ENCODE measurements at places on chromosomes 7 and 10. TPM values are rescaled to one million over a fixed set of nuclear protein-coding genes. Genes with fewer than 3 reads are reported as not detected.

DNA sequence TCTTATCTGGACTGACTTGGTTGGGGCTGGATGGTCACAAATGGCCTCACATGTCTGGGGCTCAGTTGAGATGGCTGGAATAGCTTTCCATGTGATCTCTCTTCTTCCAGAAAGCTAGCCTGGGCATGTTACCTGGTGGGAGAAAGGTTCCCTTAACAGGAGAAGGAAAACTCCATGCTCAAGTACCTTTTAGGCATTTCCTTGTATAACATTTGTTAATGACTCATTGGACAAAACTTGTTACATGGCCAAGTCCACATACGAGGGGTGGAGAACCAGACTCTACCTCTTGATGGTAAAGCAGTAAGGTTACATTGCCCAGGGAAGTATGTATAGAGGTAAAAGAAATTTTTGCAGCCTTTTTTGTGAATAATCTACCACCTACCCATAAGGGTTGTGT is 826.4 kb downstream of the LRMDA start:
- DNase-seq: peak; percentile 51

GRCh38 chr10:110708776-110709443 is 64.8 kb downstream of the RBM20 start:
- no peak for DNase-seq

DNA sequence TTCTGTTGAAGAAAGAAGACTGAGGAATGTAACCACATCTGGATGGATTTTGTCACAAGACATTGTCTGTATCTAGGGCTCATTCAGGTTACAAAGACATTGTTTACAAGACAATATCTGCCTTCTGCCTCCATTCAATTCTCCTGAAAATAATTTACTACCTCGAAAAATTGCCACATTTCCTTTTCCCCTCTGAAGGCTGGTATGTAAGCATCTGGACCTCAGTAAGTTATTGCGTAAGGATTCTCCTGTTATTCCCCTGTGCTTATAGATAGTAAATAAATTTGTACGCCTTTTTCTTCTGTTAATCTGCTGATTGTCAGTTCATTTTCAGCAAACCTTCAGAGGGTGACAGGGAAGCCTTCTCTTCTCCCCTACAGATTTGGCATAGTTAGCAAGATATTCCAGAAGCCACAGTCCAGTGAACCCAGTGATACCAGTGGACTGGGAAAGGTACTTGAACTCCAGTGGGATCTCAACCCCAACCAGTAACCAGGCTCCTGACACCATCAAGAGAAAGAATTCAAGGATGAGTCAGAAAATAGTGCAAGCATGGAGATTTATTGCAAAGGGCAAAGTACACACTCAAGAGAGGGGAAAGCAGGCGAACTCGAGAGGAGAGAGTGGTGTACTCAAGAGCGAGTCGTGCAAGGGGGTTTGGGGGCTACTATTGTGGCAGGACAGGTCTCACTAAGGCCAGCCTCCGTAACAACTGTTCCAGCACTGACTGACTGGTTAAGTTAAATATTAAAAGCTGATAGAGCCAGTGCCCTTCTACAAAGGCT is 706.9 kb upstream of the GHITM start:
- no peak for DNase-seq

GRCh38 chr10:60497364-60497763 is 107.7 kb upstream of the ANK3 start:
- DNase-seq: peak; percentile 53

- DNase-seq: no peak
These were observed 49.9 kb downstream of the BUB3 start for GRCh38 chr10:123204127-123204461.

DNA sequence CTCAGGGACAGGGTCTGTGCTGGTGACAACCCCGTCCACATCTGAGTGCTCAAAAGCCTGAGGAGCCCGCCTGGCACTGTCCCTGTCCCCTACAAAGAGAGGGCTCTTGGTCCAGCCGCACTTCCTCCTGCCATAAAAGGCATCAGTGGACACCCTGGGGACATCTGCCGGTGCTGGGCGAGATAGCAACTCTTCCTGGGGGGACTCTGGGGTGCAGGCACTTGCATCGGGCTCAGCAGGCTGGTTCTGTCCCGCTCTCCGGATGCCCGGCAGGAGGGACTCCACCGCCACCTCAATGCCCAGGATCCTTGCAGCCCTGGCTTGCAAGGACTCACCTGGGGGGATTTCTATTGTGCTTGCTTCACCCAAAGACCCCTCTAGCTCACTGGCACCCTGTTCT is 32.8 kb downstream of the JCAD start:
- no peak for DNase-seq

- DNase-seq: no peak
These were observed 17.7 kb downstream of the FGFR2 start for GRCh38 chr10:121580276-121581116.

DNA sequence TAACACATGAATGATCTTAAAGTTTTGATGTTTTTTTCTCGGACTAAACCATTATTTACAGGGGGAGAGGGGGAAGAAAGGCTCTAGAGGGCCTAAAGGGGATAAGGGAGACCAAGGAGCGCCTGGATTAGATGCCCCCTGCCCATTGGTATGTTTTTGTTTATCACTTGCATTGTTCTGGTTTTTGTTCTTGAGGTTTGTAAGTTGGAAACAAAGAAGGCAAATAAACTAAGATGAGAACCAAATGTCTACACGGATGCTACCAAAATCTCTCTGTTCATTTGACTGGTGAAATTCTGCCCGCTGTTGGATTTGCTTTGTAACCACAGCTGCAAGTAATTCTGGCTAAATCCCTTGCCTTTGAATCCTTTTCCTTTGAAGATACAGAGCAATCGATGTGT is 99.8 kb upstream of the MACROH2A2 start:
- DNase-seq: no peak

GRCh38 chr7:30710669-30711068 is 28.4 kb upstream of the CRHR2 start:
- DNase-seq: no peak

GRCh38 chr10:126235091-126235978 is 152.9 kb downstream of the ADAM12 start:
- DNase-seq: no peak

Gene OR2A5
- not detected for total RNA-seq

Gene IL15RA
- total RNA-seq: 13.7 TPM

Gene ZNF727
- total RNA-seq: 6.4 TPM

Gene AKR1C4
- not detected for total RNA-seq

Gene CHST3
- 29.9 TPM for total RNA-seq
